ENCODE measurements at places on chromosomes 4 and X. TPM values are rescaled to one million over a fixed set of nuclear protein-coding genes. Genes with fewer than 3 reads are reported as not detected.

Gene P2RY4
- total RNA-seq = not detected

Gene HSFX3
- not detected for total RNA-seq

Gene SLITRK2
- total RNA-seq = not detected

Gene VCX3A
- 7.6 TPM for total RNA-seq

Gene SPATA18
- total RNA-seq = not detected

Gene PAGE4
- 1.3 TPM for total RNA-seq

Gene GPR173
- total RNA-seq = not detected

All from K562 (cell line).